ENCODE measurements at places on chromosomes 5 and 9. TPM values are rescaled to one million over a fixed set of nuclear protein-coding genes. Genes with fewer than 3 reads are reported as not detected.

The PRLR gene
- not detected for total RNA-seq

GRCh38 chr5:65651144-65651543 lies 26.3 kb downstream of the SHLD3 start:
- no peak for DNase-seq

GRCh38 chr9:17799369-17799768 lies 220.5 kb downstream of the SH3GL2 start:
- DNase-seq = no peak

GRCh38 chr9:105244734-105245028 lies 230 bp downstream of the SLC44A1 start:
- no peak for DNase-seq

GRCh38 chr5:57097526-57097925 lies 76.3 kb upstream of the GPBP1 start:
- DNase-seq = no peak

GRCh38 chr9:113910036-113910639 lies 34.0 kb downstream of the ZNF618 start:
- no peak for DNase-seq

GRCh38 chr9:90526386-90526785 lies 116.2 kb downstream of the DIRAS2 start:
- no peak for DNase-seq
